ENCODE measurements at places on chromosomes 16 and 17. TPM values are rescaled to one million over a fixed set of nuclear protein-coding genes. Genes with fewer than 3 reads are reported as not detected.
A peak's percentile ranks its signal among the peaks of the same experiment; 100 is the strongest.

Gene G6PC1
- not detected for total RNA-seq

DNA sequence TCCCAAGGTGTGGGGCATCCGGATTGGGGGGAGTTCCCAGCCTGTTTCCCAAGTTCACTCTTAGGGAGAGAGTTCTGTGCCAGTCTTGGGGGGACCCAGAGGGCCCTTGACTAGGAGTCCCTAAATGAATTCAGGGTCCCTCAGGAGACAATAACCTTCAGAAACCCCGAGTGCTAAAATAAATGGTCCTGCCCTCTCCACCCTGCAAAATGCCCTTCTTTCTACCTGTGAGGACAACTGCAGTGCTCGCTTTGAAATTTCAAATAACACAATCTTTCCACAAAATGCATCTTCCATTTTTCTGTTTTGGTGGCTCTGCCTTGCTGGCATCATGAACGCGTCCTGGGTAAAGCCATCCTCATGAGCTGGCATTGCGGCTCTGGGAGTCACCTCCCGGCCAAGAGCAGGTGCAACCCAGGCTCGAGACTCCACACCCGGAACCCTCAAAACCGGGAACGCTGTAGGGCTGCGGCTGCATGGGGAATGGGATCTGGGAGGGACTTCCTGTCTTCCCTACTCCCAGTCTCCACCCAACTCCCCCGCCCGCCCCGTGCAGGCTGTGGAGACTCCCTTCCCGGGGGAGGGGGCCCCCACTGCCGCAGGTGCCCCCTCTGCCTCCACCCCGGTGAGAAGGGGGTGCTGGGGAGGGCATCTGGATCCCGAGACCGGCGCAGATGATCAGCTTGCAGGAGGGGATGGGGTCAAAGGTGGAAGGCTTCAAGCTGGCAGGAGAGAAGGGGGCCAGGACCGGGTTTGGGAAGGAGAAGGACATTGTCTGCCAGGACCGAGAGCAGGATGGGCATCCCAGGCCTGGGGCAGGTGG lies at the start of gene ZNF205:
ZNF205 (plus strand) TSS at position 529 of the 823 bp plus-strand sequence. CDS start 845 bp downstream, outside the sequence.
- peak; percentile 88 for DNase-seq

GRCh38 chr17:17018021-17018441 lies 24.2 kb upstream of the MPRIP start:
- DNase-seq, result no peak

GRCh38 chr17:66190738-66191592 lies 968 bp downstream of the CEP112 start:
- DNase-seq, result no peak

Gene GPR139
- 0.55 TPM for total RNA-seq

Gene EME1
- 27.1 TPM for total RNA-seq

DNA sequence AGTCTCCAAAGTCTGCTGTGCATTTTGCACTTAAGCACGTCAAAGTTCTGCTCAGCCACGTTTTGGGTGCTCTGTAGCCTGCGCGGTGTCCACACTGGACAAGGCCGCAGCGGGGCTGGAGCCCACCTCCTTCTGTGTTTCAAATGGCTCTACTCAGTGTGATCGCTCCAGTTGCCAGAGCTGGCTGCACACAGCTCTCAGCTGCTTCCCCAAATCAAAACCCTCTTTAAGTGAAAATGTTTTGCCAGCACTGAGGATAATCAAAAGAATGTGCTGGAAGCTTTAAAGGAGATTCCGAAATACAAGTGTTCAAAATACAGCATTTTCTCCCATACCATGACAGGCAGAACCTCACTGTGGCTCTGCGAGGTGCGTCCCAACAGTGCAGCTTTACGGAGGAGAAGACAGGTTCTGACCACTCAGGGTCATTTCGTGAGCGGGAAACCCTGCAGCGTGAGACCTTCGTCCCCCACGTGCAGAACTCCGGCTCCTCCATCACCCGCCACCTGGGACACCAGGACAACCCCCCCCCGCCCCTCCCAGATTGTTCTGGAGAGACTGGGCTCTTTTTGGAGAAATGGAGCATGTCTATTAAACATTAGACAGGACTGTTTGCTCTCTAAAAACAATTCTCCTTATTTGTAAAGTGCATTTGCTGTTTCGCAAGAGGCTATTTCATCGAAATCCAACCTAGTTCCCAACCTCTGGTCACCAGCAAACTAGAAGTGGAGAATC lies 16.6 kb downstream of the TBC1D16 start:
- no peak for DNase-seq

GRCh38 chr16:17303101-17303500 lies 167.7 kb downstream of the XYLT1 start:
- no peak for DNase-seq

- DNase-seq, result no peak
Observed at GRCh38 chr17:6575596-6575988, 19.2 kb upstream of the PITPNM3 start.

Gene AKTIP
- 19.9 TPM for total RNA-seq

- DNase-seq, result no peak
Observed at GRCh38 chr17:66464921-66465320, 162.5 kb downstream of the PRKCA start.

DNA sequence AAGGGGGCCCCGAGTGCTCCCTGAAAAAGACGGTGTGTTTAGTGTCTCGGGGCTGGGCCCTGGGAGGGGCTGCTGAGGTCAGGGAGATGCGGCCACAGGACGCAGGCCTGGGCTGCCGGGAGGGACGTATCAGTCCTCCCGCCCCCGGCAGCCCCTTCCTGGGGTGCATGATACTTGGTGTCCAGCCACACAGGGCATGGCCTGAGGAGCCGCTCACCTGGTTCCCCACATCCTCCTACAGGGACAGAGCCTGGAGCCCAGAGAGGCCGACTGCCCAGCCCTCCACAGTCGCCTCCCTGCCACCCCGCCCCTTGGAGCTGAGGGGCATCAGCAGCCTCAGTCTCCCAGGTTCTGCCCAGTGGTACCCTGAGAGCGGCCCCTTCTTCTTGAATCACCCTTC lies 12.0 kb upstream of the DEF8 start:
- no peak for DNase-seq

DNA sequence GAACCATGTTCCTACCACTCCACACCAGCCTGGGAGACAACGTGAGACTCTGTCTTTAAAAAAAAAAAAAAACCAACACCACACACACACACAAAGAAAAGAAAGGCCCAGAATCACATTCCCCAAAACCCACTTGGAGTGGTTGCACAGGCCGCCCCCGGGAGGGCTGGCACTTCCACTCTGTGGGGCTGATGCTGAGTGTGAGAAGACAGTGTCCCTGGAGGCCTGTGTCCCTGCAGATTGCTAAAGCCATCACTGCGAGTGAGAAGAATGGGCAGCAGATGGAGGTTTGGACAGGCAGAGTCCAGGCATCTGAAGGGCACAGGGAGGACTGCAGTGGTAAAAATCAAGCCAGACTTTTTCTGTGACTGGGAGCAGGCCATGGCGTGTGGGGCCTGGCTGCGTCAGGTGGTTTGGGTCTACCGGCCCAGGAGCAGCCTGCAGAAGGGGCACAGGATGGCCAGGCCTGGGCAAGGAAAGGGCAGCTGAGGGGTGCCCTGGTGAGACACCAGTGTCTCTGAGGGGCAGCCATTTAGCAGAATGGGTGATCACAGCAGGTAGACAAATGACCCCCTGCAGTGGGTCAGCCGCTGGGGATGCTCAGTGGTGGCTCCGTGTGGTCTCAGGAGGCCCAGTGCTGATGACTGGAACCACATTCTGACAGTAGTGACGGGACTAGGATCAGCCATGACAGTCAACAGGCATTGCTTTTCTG lies 13.1 kb downstream of the CTRB2 start:
- DNase-seq, result no peak

Gene SLC13A2
- not detected for total RNA-seq

GRCh38 chr17:17975436-17975835 lies 2.8 kb downstream of the DRC3 start:
- no peak for DNase-seq

DNA sequence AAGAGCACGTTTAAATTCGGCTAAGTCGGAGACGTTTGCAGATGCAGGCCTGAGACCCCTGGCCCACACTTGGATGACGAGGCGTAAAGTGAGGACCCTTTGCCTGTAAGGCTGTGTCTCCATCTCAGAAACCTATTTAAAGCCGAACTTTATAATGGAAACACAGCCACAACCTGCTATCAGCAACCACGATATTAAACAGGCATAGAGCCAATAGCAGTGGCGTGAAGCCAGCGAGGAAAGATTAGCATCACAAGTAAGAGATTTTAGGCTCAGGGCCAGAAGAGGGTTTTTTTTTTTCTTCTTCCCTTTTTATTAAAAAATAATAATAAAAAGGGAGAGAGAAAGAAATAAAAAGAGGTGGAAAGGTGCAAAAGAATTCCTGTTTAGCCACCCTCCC lies 111.3 kb upstream of the NOL11 start:
- DNase-seq, result no peak

DNA sequence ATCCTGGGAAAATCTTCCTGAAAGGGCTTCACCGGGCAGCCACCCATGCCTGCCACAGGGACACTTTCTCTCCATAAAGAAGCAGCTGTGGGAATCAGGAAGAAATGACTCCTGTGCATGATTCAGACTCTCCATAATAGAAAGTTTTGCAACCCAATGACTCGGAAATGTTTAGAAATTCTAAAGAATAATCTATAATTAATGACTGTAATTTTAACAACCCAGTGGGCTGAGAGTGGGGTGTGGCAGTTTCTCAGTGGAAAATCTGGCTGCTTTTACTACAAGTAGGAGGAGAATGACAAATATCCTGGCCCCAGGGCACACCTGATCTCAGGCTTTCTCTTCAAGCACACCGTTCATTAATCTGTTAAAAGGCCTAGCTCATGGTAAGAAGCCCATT lies 25.7 kb downstream of the IRF8 start:
- no peak for DNase-seq

GRCh38 chr17:148757-149156 lies 11.4 kb downstream of the SCGB1C2 start:
- DNase-seq, result no peak

Gene PDE6G
- total RNA-seq, result 4.4 TPM

- DNase-seq, result no peak
Observed at GRCh38 chr17:339193-340061, 13.2 kb downstream of the RPH3AL start.

Gene CDC6
- 87.9 TPM for total RNA-seq

DNA sequence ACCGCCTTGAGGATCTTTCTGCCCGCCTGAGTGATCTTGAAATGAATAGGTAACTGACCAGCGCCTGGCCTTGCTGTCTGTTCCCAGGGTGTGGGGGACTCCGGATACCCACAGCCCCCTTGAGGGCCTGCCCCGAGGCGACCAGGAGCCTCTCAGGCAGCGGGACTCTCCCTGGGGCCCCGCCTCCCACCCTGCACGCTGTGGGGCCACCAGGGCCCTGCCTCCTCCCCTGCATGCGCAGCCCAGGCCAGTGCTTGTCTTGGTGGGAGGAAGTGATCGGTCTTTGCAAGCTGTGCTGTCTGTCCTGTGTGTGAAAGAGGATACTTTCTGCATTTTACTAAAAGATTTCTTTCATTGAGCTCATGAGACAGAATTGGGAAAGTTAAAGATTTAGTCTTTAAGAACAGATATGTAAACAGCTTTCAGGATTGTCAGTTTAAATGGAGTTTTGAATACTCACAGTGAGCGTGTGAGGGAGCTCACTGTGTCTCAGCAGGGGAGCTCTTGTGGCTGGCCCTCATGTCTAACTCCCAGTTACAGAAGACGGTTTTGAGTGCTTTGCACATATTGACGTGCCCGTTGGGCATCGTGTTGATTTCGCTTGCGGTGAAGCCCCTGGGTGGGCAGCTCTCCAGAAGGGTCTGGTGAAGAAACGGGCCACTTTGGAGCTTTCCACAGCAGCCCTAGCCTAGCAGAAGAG lies 36.1 kb upstream of the CAPN15 start:
- DNase-seq, result no peak

DNA sequence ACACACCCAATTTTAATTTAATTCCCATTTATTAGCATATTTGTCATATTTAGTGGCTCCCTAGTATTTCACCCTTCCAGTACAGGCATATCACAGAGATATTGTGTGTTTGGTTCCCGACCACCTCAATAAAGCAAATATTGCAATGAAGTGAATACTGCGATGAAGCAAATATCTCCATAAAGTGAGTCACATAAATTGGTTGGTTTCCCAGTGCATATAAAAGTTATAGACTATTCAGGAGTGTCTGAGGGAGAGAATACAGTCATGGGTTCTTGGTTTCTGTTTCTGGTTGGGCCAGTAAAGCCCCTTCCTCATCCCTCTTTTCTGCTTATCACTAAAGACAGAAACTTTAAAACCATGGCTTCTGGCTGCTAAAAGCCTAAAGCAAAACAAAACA lies 295.4 kb upstream of the AXIN2 start:
- DNase-seq, result no peak

Gene VTN
- 1.3 TPM for total RNA-seq

Gene CCL17
- total RNA-seq, result not detected

DNA sequence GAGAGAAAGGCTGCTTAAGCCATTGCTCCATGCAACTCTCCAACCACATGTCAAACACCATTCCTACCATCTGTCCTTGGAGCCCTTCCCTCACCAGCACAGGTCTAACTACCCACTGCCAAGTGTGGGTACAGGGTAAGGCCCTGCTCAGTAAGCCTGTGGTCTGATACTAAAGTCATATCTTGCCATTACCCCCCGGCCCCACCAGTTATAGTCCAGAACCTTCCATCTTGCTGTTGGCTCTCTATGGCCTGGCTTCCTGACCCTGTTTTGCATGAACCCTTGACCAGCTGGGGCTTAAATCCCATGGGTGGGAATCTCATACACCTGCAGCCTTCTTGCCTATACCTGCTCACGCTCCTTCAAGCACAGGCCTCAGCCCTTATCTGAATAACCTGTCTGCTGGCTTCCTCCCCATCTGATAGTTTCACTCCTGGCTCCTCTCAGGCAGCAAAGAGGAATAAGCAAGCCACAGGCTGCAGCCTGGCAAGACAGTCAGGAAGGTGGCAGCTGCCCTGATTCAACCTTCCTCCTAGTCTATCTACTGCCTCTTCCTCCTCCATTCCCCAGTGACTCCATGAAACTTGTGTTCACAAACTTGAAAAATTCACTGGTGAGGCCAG lies 64.1 kb downstream of the ZFHX3 start:
- no peak for DNase-seq

DNA sequence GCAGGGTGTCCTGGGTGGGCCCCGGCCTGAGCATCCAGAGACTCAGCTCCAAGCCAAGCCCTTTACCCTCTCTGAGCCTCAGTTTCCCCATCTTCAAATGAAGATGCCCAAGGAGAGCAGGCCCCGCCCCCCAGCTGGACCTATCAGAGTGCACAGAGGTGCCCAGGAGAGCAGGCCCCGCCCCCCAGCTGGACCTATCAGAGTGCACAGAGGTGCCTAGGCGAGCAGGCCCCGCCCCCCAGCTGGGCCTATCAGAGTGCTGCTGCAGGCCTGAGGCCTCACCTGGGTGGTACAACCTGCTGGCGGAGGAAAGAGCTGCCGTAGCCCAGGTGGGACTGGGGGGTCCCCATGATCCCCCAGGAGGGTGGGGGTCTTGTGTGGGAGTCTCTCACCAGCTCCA lies 3.4 kb upstream of the SSTR5 start:
- DNase-seq, result peak; percentile 51

Gene KRT33A
- total RNA-seq, result not detected

Gene EEF2K
- total RNA-seq, result 27.7 TPM

- DNase-seq, result no peak
Observed at GRCh38 chr17:27089929-27090247, 204.0 kb upstream of the WSB1 start.

- no peak for DNase-seq
Observed at GRCh38 chr16:67091906-67092566, 17.7 kb upstream of the PHAF1 start.

Gene ABCA5
- total RNA-seq, result 1.8 TPM
